ENCODE measurements at places on chromosomes 16 and 17.

DNA sequence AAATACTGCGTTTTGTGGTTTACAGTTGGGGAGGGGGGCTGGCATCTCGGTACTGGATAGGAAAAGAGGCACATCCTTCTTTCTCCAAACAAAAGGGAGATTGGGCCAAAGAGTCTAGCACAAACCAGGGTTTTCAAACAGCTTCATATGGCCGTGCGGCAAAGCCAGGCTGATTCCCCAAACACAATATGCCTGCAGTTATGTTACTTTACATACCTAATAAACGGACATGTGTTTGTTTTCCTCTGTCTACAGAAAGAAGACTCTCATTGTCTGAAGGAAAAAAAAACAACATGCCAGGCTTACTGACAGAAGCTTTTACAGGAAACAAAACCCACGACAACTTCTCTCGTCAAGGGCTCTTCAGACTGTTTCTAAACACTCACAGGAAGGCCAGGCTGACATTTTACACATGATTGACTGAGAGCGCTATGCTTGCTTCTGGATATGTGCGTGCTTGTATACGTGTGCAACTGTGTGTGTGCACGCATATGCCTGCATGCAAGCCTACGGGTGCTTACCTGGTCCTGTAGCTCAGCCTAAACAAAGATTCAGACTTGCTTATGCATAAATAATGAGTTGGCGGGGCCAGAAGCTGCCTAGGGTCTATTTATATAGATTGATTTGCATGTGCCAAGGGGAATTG, 461.0 kb upstream of the C16orf82 start:
- no peak for DNase-seq

DNA sequence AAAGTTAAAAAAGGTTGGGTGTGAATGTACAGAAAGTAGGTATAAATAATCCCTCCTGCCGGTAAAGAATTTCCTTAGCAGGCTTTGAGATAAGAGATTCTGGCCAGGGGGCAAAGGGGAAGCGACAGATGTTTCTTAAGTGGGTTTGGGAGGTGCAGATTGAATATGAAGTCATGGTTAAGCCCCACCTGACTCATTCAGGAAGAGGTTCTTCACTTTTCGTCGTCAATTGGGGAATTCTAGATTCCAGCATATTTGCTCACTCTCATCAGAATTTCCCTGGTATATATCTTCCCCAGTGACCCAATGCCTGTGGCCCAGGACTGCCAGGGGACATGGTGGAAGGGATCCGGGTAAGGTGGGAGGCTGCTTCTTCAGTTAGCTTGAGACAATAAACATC, 127.8 kb downstream of the CPPED1 start:
- DNase-seq: peak; percentile 19

DNA sequence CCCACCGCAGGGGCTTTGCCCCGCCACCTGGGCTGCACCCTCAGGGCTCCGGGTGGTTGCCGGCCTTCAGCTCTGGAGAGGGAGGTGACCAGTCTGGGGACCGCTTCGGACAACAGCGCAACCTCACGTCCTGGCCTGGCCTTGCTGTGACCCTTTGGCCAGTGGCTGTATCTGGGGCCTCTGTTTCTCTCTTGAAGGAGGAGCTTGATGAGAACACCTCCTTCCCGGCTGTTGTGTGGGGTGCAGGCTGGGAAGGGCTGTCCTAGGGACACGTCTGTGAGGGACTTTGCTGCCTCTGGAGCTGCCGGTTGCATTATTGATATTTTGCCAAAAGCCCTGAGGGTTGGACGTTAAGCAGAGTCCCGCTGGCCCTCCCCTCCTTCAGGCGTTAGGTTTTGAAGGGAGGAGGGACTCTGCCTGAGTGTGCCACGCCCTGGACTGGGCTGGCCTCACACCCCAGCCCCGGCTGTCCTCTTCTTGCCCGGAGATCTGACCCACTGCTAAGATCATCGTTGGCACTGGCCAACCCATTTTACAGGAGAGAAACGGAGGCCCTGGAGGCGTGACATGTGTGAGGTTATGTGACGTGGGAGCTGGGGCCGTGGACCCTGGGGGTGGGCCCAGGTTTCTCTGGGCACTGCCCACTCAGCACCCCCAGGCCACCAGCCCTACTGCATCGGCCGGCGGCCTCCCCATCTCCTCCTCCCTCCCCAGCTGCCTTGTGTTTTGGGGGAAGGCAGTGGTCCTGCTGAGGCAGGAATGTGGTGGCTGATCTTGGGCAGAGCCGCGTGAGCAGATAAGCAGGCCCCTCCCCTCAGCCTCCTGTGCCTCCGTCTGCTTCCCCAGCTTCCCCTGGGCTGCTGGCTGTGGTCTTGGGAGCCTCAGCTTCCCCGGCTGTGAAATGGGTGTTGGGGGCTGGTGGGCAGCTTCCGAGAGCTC, 8.5 kb downstream of the ZFPM1 start:
- DNase-seq: no peak

GRCh38 chr17:21160401-21160800, 33.6 kb downstream of the DHRS7B start:
- DNase-seq: no peak

DNA sequence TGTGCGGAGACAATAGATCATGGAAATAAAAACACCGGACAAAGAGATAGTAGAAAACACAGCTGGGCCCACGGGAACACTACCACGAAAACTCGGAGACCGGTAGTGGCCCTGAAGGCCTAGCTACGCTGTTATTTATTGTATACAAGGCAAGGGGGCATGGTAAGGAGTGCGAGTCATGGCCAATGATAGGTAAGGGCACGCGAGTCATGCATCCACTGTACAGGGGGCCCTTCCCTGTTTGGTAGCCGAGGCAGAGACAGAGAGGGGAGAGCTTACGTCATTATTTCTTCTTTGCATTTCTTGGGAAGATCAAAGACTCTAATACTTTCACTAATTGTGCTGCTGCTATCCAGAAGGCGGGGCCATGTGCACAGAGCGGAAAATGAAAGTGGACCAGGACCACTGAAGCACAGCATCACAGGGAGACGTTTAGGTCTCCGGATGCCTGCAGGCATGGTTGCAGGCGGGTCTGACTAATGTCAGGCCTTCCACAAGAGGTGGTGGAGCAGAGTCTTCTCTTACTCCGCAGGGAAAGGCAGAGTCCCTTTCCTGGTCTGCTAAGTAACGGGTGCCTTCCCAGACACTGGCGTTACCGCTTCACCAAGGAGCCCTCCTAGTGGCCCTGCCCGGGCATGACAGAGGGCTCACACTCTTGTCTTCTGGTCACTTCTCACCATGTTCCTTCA, 74.4 kb upstream of the ARL4D start:
- no peak for DNase-seq

- no peak for DNase-seq
These were observed 53.9 kb upstream of the TOB1 start for GRCh38 chr17:50920041-50920410.

GRCh38 chr17:9279893-9280292, 258.6 kb downstream of the NTN1 start:
- no peak for DNase-seq

DNA sequence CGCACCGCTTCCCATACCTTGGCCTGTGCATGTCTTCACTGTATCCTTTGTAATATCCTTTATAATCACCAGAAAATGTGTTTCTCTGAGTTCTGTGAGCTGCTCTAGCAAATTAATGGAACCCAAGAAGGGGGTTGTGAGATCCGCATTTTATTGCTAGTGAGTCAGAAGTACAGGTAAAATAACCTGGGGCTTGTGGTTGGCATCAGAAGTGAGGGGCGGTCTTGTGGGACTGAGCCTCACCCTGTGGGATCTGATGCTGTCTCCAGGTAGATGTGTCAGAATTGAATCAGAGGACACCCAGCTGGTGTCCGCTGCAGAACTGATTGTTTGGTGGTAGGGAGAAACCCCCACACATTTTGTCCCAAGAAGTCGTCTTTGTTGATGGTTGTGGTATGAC, 382.4 kb downstream of the SNX29 start:
- no peak for DNase-seq

DNA sequence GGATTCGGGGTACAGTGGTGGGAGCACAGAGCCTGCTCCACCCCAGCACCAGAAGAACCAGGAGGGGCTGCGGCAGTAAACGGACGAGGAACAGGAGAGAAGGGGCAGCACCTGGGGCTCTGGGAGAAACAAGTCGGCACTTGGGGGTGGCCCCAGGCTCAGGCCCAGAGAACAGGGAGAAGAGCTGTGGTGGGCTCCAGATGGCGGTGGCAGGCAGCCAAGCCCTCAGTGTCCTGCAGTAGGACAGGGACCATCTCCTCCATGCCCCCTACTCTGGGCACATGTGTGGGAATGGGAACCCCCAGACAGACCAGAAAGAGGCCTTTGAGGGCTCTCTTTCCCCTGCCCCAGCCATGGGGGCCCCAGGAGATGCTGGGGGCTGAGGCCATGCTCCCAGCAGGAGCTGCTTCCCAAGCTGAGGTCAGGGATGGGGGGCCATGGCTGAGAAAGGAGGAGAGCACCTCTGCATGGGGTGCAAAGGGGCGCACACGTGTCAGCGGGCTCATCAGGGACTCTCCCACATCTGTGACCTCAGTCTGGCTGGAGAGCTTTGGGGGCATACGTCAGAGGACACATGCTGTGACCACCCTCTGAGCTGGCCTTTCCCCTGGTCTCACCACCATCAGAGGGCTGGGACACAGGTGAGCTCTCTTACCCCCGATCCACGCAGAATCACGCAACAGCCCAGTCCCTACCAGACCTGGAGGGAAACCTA, 6.8 kb downstream of the USH1G start:
- DNase-seq: no peak

GRCh38 chr17:57674894-57675293, 70.2 kb downstream of the CCDC182 start:
- peak; percentile 9 for DNase-seq

- DNase-seq: no peak
These were observed 946 bp downstream of the OSGIN1 start for GRCh38 chr16:83953796-83954576.

GRCh38 chr16:83936581-83937165, 16.4 kb upstream of the OSGIN1 start:
- peak; percentile 73 for DNase-seq

- DNase-seq: peak; percentile 95
These were observed 13.5 kb downstream of the SPHK1 start for GRCh38 chr17:76397687-76398522.

DNA sequence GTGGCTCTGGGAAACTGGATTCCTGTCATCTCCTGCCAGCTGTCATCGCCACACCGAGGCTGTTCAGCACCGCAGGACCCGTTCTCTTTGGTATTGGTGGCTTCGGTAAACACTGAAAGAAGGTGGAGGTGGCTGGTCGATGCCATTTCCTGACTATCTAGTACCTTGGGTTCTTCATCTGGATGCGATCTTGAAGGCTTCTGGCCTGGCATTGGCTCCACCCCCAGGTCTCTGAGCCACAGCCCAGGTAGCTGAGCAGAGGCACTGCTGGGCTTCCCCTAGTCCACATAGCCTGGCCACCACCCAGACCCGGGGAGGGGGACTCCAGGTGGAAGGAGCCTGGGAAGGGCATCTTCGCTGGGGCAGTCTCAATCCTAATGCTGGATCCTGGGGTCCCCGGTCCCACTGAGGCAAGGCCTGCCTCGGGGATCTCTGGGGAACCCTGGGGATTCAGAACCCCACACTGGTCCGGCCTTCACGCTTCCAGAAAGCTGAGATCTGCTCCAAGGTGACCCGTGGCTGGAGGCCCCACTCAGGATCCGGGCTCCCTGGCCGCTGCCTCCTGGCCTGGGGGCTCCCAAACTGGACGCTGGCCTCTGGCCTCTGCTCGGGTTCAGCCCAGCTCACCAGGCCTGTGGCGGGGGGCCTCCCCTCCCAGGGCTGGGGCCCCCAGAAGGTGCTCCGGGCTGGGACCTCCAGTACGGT, 1.8 kb downstream of the C16orf54 start:
- DNase-seq: no peak

- no peak for DNase-seq
These were observed 5.4 kb downstream of the VMP1 start for GRCh38 chr17:59712862-59713261.

- DNase-seq: no peak
These were observed 40.3 kb upstream of the ERN1 start for GRCh38 chr17:64170286-64170685.

DNA sequence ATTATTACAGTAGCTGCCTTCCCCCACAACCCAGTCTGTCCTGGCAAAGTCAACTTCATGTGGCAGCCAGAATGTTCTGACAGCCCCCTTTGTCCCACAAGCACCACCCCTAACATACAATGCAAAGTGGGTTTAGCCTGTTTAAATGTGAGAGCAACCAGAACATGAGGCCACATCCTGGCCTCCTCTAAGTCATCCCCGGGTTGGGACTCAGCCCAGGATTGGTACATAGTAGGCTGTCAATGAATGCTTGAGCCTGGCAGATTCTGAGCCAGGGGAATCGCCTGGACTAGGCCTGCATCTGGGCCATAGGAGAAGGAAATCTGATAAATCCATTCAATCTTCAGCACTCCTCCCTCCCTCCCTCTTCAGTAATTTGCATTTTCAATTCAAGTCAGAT, 4.3 kb upstream of the ITGA3 start:
- DNase-seq: no peak

- no peak for DNase-seq
These were observed 444.0 kb downstream of the XYLT1 start for GRCh38 chr16:17026600-17027242.

- no peak for DNase-seq
These were observed 26.8 kb downstream of the IGFBP4 start for GRCh38 chr17:40469805-40470675.

GRCh38 chr17:51079049-51079448, 41.6 kb downstream of the SPAG9 start:
- DNase-seq: no peak

DNA sequence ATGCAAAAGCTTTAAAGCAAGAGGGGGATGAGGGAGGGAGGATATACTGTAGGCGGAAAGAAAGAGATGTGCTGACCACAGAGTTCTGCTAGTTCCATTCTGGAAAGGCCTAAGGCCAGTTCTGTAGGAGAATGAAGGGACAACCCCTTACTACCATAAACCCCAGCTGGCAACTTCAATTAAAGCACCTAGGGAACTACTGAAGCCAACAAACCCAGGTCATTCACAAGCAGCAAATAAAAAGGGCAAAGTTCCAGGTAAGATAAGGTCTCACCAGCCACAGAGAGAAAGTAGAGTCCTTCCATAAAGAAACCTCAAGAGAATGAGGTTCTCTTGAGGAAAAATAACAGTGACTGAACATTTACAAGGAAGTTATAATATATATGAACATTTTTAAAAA, 12.8 kb downstream of the TERF2 start:
- DNase-seq: no peak

GRCh38 chr17:30554839-30555751, 77.9 kb downstream of the GOSR1 start:
- DNase-seq: peak; percentile 27

DNA sequence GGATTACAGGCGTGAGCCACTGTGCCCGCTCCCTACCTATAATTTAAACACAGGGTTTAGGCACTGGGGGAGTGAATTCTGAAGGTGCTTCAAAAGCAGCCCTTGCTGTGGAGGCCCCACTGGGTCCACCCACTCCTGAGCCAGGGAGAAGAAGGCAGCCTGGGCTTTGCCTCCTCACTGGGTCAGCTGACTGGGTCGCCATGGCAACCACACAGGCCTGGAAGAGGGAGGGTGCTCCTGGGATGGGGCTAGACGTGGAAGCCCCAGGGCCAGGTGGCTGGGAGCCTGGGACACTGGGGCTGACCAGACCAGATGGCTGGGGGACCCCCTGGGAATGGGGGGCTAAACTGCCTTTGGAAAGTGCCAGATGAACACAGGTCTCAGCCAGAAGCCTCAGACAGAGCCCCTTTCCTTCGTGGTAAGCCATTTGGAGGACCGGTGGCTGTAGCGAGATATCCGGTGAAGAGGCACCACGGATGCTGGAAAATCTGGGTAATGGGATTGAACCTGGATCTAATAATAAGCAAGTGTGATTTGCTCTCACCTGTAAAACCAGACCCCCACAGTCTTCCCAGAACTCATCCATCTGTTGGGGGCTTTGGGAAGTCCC, 32.9 kb downstream of the TRARG1 start:
- DNase-seq: peak; percentile 71

All from WERI-Rb-1 (cell line).